ENCODE measurements at places on chromosomes 3 and 15.

DNA sequence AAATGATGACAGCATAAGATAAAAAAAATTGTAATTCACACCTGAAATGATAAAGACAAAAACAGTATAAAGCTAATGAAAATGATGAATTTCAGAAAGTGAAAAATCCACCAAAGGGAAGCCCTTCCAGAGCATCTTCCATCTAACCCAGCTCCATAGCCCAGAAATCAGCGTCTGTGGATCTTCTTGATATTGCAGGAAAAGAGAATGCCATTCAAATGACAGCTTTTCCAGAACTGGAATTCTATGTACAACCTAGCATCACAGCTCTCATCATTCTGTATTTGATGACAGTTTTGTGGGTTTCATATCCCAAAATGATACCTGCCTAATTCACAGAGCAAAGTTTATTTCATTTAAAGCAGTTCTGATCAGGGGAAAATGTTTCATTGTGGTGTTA is 267.3 kb downstream of the FHIT start:
- DNase-seq, result no peak

GRCh38 chr3:89859757-89860156 is 752.3 kb downstream of the EPHA3 start:
- DNase-seq, result no peak

DNA sequence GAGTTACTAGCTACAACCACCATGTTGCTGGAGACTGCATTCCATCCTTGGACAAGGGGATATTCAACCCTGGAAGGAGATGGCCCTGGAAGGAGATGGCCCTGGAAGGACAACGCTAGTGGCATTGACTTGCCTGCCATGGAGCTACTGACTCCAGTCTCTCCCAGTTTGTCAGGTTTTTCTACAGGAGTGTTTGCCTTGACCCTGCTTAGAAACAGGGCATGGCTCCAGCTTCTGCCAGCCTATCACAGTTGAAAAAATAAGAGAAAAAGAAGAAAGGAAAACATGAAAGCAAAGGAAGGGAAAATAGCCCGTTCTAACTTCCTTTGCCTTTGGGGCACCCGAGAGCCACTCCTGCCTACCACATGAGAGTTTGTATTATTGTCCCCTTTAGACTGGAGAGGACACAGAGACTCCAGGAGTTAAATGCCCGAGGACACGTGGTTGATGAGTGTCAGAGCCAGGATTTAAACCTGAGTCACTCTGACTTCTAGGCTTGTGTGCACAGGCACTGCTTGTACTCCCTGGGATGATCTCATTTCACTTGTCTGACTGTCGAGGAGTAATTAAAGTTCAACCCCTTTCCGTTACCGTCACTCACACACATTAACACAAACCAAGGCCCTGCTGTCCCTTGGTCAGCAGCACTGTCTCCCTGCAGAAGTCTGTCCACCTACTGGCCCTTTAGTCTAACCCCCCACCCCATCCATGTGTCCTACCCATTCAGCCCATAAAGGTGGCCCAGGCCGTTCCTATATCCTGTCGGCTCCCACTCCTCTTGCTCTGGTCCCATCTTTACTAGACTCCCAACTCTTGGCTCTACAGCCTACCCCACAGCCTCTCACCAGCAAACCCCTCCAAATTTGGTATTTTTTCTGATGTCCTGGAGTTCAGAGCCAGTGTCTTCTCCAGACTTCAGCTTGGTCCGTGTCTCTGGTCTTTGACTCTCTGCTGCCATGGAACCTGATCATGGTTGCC is 46.1 kb downstream of the C2CD4A start:
- no peak for DNase-seq

GRCh38 chr15:98123297-98123696 is 162.8 kb downstream of the ARRDC4 start:
- no peak for DNase-seq

- DNase-seq, result no peak
Measured at GRCh38 chr3:138467931-138468330, 33.5 kb downstream of the ESYT3 start.

GRCh38 chr15:52857471-52857870 is 67.3 kb upstream of the ONECUT1 start:
- DNase-seq, result no peak

- DNase-seq, result no peak
Measured at GRCh38 chr3:109225516-109225915, 89.0 kb downstream of the C3orf85 start.

- DNase-seq, result no peak
Measured at GRCh38 chr3:44954962-44955361, 21.0 kb downstream of the ZDHHC3 start.

- DNase-seq, result no peak
Measured at GRCh38 chr3:53829605-53830004, 16.6 kb downstream of the CHDH start.

DNA sequence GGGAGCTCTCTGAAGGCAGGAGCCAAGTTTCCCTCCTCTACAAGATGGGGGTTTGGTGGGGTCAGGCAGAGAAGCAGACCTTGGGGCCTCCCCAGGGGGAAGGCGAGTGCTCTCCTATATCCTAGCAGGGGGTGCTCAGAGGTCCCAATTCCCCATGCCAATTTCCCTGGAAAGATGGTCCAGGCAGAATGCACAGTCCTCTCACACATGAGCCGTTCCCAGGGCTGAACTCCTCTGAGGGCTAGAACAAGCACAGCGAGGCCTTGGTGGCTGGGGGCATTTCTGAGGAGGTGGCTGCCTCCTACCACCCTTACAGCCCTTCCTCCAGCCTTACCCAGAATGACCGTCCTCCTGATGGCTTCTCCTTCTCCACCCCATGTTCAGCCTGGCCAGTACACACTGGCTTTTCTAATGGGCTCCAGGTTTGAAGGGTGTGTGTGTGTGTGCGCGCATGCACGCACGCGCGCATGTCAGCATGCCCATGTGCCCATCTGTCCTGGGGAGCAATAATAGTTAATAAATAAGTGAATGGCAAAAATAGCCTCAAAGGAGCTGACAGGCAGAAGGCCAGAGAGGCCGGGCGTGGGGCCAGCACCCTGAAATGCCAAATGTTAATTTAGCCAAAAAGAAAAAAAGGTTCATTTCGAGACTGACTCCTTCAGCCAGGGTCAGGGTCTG is 24.4 kb downstream of the ADCY5 start:
- DNase-seq, result no peak

- no peak for DNase-seq
Measured at GRCh38 chr15:74268020-74268419, 31.9 kb downstream of the CCDC33 start.

GRCh38 chr3:29516164-29516563 is 235.3 kb downstream of the RBMS3 start:
- no peak for DNase-seq

DNA sequence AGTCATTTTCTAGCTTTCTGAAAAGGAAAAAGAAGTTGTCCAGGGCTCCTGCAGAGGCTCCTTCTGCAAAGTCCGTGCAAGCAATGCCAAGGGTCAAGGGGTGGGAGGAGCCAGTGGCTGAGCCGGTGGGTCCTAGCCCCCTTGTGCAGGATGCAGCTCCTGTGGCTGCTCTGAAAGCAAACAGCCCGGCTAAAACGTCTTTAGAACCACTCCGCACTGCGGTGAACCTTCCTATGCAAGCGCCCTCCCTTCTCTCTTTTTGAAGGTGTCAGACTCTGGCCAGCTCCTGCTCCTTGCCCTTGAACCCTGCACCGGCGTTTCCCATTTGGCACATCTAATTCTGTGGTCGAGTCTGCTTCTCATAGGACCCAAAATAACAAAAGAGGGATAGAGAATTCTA is 183.1 kb downstream of the UACA start:
- no peak for DNase-seq

DNA sequence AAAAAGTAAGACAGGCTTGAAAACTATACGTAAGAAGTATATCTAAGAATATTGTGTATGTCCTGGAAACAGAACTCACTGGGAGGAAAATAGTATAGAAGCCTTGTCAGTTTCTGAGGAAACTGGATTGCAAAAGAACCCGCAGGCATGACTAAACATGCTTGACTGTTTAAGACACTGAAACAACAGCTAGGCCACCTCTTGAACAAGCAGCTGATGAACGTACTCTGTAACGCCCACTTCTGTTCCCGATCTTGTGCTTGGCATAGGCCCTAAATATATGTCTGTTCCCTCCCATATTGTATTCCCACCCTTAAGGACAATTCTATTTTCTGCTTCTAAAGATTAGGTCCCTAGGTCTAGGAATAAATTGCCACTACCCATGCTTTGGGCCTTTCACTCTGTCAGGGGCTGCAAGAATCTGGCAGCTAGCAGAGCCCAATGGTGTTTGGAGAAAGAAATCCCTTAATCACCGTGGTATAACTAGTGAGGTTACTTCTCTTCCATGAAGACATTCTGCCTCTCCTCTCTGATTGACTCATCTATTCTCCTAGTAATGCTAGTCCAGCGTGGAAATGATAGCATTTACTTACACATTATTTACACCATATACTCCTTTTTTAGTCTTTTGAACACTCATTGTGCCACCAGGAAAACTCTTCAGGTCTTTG is 46.2 kb downstream of the CD200 start:
- no peak for DNase-seq

- no peak for DNase-seq
Measured at GRCh38 chr15:72169921-72170611, 27.5 kb downstream of the GRAMD2A start.

DNA sequence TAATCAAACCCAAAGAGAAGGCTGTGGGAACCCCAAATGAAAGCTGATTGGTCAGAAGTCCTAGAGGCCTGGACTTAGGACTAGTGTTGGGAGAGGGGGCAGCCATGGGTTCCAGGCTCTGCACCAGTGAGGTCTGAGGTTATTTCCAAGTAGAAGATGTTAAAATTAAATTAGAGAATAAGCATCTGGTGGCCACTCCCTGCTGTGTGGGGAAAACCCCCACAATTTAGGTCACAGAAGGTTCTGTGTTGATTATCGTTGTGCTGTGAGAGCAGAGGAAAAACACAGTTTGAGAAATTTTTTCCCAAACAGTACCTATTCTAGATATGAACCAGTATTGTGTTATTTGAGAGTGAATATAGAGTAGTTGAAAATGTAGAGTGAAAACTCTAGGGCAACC is 53.9 kb upstream of the NSMCE3 start:
- no peak for DNase-seq

- no peak for DNase-seq
Measured at GRCh38 chr15:74167891-74168331, 5.6 kb upstream of the ISLR start.

DNA sequence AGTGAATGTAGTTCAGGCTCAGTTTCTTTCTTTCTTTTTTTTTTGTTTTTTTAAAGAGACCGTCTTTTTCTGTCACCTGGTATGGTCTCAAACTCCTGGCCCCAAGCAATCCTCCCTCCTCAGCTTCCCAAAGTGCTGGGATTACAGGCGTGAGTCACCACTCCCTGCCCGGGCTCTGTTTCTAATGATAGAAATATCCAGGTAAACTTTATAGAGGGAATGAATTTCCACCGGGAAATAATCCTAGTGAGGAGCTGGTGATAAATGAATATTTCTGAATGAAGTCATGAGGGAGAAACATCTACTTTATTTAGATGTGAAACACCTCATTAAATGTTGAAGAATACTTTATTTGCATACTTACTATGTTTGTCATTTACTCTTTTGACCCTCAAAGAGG is 7.2 kb downstream of the RNF13 start:
- DNase-seq, result no peak

- no peak for DNase-seq
Measured at GRCh38 chr3:103862415-103862814, 1427.6 kb downstream of the ZPLD1 start.

DNA sequence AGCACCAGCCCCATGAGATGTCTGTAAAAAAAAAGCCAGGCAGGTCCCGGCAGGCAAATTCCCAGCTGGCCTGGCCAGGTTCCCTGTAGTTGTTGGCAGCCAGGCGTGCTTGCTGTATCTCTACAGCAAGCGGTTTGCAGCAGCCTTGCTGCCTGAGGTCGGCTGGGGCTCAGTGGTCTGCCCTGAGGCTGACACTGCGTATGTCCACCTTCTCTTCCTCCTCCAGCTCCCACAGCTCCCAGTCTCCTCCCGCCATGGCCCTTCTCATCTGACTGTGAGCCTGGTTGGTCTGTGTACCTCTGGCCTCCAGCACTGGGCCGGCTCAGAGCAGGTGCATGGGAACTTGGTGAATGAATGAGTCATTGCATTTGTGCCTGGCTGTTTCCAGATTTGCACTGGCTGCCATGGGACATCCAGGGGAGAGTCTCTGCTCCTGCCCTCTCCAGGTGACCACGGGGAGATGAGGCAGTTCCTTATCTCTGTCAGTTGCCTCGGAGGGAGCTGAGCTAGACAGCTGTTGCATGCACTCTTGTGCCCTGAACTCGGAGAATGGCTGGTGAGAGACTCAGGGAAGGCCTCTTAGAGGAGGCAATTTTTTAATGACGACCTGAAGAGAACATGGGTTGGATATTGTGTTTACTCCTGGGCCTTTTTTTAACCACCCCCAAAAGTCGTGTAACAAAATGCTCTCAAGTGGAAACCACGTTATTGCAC is 43.0 kb downstream of the SPSB4 start:
- DNase-seq, result no peak

DNA sequence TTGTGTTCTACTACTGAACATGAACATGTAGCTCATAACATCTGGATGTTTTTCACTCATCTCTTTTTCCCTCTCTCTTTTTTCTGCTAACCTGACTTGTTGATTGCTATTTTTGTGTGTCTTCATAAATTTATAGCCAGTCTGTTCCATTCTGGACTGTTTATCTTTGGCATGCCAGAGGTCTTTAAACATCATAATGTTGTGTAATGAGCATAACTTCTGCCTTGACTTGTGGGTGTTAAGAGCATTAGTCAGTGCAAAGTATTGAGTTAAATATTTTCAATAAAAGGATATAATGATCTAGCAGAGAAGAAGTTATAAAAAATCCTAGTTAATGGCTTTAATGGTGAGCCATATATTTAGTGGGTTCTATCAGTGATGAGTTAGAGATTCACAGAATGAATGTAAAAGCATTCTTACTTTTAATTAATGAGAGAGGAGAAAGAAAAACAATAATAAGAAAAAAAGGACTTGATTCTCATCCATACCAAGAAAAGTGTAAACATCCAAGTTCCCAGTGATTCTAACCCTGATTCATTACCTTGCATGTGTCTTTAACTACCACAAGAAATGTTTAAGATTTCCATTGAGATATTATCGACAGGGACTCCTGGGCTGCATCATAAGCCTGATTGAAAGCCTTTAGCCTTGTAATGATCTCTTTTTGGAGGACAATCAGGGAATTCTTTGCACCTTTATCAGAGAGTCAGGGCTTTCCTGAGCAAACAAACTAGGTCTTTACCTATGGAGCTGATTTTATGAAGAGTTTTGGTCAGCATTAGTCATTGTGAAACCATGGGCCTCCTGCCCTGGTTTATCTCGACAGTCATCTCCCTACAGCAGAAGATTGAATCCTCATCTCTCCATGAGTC is 22.9 kb downstream of the MITF start:
- DNase-seq, result no peak

DNA sequence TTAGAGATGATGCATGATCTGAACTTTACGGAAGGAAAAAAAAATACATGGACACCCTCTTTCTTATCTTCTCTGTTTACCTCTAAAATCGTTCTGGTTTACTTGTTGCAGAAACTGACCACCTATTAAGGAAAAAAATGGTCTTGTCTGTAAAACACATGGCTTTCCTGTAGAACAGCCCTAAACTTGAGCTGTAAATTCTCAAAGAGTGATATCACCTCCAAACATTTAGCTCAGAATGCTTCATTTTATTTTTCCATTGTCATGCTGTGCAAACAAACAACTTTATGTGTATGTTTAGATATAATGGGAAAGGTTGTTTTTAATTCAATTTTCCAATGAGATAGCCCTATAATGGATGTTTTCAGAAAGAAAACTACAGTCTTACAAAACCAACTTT is 237.4 kb upstream of the NR2F2 start:
- DNase-seq, result no peak
